ENCODE measurements at places on chromosomes 3 and 15.

DNA sequence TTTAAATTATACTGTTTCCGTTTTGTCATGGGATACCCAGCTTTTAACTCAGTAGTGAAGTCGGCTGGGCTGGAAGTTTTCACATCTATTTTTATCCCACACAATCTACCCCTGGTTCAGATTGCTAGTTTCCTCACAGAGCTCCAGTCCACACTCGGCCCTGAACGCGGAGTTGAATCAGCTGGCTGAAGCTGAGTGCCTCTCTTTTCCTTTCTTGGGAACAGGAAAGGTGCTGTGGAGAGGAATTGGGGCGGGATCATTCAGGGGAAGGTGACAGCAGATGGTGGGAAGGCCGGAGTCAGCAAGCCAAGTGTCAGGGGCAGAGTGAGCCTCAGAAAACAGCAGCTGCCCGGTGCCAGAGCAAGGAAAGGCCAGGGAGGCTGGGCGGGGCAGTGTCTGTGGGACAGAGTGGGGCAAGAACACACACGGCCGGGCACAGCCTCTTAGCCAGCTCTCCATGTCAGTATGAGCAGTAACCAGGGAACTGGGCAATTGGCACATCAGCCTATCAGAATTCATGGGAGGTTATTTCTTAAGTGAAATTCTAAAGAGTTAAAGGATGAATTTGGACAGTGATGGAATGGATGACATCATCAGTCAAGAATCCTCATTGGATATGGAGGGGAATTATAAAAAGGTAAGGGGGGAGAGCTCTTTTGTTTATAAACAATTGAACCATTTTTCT lies 135.7 kb upstream of the IL12A start:
- DNase-seq = no peak

DNA sequence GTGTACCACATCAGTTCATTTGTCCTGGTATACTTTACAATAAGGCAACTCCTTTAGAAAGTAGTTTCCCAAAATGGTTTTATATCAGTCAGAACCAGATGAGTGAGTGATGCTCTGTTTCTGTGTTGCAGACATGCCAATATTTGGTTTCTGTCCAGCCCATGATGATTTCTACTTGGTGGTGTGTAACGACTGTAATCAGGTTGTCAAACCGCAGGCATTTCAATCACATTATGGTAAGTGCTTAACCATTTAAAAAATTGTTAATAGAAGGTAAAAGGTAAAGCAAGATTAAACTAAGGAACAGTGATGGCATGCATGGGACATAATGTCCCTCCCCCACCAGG lies 40.0 kb upstream of the SCAANT1 start:
- DNase-seq = no peak

DNA sequence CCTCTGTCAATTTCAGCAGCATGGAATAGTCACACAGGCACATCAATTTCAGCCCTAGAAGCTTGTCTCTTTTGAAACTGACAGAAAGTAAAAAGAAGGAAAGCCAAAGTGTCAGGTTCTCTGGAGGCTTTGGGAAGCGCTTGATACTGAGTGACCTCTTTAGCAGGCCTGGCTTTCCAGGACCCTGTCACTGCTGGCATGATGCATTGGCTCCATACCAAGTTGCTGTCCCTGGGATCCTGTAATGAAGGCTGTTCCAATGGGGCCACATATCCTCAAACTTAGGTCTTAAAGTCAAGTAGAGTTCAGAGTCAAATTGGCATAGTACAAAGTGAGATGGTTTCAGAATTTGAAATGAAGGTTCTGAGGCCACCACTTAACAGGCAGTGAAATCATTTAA lies 640.9 kb downstream of the SQOR start:
- no peak for DNase-seq

- DNase-seq = no peak
These were observed 26.7 kb downstream of the PIK3CA start for GRCh38 chr3:179174898-179175297.

- no peak for DNase-seq
These were observed 92.6 kb downstream of the XXYLT1 start for GRCh38 chr3:195178124-195178910.

DNA sequence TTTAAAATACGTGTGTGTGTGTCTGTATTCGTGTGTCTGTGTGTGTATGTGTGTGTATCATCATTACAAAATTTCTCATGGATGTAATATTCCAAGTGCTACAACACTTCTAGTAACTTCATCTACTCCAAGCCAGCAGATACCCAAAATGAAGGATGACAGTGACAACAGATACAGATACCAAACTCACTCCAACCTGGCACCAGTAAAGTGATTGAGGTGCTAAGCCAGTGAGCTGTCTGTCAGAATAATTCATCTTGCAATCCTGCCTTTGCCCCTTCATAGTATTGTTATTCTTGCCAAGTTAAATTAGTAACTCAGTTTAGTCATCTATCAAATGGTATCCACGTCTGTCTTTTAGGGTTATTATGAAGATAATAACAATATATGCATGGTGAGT lies 58.1 kb downstream of the PLOD2 start:
- no peak for DNase-seq

DNA sequence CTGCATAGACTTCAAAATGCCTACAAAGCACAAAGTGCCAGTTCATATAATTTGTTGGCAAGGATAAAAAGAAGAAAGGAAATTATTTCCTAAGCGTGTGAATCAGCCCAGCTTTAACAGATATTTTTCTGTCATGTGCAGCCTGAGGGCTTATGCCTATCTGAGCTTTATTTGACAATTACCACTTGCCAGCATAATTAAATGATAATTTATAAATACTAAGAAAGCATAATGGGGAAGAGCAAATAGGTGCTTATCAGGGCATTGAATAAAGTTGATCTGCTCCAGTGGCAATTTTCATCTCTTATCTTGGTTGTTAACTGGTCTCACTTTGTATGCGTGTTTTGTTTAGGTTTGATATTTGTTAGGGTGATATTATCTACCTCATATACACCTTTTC lies 313.4 kb upstream of the DNAJC19 start:
- DNase-seq = no peak

DNA sequence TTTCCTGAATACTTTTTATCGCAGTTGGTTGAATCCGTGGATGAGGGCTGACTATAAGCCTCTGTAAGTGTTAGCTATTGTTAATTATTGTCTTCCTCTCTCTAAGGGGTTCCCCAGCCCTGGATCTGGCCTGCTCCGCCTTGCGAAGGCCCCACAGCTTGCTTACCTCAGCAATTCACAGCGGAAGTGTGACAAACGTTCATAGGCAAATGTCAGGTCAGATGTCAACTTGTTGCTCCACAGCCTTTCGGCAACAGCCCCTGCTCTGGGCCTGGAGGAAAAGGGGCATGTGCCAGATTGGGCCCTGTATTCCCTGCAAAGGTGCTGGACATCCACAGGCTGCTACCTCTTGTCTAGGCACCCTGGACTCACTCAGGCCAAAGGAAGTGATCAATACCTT lies 25.3 kb upstream of the CELF6 start:
- no peak for DNase-seq

DNA sequence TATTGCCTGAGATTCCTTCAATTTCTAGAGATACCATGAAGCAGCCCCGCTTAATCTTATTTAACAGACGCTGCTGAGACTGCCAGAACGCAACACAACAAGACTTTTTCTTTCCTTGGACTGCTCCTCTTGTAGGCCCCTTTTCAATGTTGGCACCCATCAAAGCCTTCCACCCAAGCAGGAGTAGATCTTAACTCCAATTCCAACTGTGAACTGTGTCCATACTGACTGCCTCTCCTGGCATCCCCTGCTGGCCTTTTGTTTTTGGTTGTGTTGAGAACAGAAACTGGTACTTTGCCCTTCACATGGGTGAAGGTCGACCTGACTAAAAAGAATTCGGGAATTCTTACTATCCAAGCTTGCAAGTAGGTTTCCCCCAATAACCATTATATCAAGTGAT lies 50.2 kb downstream of the TRIM71 start:
- no peak for DNase-seq

DNA sequence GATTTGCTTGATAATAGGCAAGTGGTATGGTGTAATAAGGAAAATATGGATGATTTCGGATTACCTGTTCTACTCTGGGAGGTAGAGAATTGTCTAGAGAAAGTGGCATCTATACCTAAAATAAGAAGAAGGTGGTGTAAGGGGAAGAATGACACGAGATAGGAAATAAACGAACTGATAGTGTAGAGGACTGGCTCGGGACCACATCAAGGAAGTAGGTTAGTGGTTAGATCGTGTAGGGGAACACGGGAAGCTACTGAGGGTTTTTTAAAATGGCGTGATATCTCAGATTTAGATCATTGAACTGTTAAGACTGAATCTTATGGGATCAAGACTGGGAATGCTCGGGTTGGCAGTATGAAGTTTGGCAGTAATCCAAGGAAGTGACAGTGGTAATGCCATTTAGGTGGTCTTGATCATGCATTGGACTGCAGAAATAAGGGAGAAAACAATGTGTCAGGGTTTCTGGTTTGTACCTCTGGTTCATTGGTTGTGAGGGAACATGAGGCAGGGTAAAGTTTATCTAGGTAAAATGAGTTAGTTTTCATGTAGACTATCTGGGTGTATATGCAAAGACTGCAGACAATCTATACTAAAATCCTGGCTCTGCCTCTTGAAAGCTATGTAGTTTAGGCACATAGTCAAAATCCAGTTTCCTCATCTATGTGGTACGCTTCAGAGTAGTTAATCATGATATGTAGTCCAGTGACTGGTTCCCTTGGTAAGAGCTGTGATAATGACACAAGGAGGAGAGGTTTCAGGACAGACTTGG lies 7.4 kb downstream of the RPL14 start:
- peak; percentile 30 for DNase-seq

DNA sequence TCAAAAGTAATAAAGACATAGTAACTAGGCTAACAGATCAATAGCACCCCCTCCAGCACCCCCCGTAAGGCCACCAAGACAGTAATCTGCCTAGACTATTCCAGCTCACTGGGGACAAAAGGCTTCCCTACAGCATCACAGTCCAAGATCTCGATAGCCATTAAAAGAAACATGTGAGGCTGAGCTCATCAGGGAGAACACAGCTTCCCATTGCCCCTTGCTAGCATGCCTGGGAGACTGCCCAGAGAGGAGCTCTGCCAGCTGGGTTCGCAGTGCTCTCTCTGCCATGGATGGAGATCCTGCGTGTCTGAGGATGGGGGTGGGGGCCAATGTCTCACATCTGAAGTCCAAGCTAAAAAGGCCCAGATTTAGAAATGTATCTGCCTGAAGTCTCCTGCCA lies 17.8 kb downstream of the LRIG1 start:
- DNase-seq = no peak

GRCh38 chr3:38602576-38603250 lies 46.8 kb downstream of the SCN5A start:
- no peak for DNase-seq

- no peak for DNase-seq
These were observed 42.3 kb upstream of the ADPGK start for GRCh38 chr15:72825829-72826228.

GRCh38 chr15:68080334-68080733 lies 26.2 kb downstream of the PIAS1 start:
- DNase-seq = no peak

- DNase-seq = no peak
These were observed 46.5 kb downstream of the ULK4 start for GRCh38 chr3:41915353-41915752.

DNA sequence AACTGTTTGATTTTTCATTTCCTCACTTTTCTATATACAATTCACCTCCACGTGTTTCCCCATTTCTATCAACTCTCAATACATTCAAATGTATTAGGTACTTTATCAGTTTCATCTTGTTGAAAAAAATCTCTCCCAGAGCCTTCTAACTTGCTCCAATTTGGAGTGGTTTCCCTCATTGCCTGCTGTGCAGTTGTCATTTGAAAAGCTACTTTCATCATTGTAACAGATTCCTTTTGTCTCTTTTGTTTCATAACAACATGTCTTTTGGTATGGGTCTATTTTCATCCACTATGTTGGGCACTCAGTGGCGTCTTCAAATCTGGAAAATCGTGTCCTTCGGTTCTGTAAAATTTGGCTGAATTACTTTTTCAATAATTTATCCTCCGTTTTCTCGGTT lies 75.0 kb downstream of the NR2E3 start:
- no peak for DNase-seq

GRCh38 chr15:78859971-78860719 lies 12.5 kb upstream of the MORF4L1 start:
- DNase-seq = peak; percentile 46

DNA sequence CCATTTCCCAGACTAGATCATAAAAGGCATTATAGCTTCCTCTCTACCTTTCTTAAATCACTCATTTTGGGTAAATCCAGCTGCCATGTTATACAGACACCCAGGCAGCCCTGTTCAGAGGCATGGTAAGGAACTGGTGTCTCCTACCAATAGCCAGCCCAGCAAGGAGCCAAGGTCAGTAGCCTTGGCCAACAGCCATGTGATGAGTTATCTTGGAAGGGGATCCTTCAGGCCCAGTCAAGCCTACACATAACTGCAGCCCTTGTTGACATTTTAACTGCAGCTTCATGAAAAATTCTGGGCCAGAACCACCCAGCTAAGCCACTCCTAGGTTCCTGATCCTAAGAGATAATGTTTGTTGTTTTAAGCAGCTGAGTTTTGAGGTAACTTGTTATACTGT lies 29.0 kb upstream of the ZMAT3 start:
- no peak for DNase-seq

- no peak for DNase-seq
These were observed 476.3 kb downstream of the RBMS3 start for GRCh38 chr3:29757054-29757777.

GRCh38 chr3:182889948-182890629 lies 90.2 kb downstream of the DCUN1D1 start:
- DNase-seq = no peak

GRCh38 chr3:71006810-71007785 lies 576.4 kb downstream of the FOXP1 start:
- no peak for DNase-seq

DNA sequence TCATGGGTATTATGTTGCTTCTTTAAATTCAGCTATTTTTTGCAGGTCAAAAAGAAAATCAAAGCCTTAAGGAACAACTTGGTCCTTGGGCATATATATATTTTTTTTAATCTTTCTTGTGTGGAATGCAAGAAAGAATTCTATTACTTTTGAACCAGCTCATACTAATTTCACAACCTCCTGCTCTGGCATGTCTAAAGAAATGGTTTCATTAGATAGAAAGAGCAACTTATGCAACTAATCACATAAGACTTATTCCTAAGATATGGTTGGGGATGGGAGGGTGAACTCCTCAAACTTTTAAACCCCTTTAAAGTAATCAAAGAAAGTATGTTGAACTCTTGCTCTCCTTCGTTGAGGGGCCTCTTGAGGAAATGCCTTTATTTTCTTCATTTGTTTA lies 114.9 kb downstream of the GMNC start:
- no peak for DNase-seq

GRCh38 chr3:25652921-25653320 lies 11.8 kb downstream of the TOP2B start:
- DNase-seq = no peak

DNA sequence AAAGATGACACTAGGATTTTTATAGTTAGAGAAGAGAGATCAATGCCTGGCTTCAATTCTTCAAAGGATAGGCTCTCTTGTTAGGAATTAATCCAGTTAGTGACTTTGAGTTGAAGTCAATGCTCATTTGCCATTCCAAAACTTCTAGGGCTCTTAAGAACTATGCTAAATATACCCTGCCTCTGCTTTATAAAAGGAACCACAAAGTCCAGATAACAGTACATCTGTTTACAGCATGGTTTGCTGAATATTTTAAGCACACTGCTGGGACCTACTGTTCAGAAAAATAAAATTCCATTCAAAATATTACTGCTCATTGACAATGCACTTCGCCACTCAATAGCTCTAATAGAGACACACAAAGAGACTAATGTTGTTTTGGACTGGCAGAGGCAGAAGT lies 786.6 kb upstream of the DPPA4 start:
- DNase-seq = no peak
